Stimulated activated naive CD4-positive, alpha-beta T cell (primary cell): ENCODE measurements at places on chromosomes 13 and 19.

- DNase-seq: no peak
Measured at GRCh38 chr13:83825676-83826075, 56.6 kb downstream of the SLITRK1 start.

- no peak for DNase-seq
Measured at GRCh38 chr13:52838433-52839107, 9.9 kb downstream of the PCDH8 start.

DNA sequence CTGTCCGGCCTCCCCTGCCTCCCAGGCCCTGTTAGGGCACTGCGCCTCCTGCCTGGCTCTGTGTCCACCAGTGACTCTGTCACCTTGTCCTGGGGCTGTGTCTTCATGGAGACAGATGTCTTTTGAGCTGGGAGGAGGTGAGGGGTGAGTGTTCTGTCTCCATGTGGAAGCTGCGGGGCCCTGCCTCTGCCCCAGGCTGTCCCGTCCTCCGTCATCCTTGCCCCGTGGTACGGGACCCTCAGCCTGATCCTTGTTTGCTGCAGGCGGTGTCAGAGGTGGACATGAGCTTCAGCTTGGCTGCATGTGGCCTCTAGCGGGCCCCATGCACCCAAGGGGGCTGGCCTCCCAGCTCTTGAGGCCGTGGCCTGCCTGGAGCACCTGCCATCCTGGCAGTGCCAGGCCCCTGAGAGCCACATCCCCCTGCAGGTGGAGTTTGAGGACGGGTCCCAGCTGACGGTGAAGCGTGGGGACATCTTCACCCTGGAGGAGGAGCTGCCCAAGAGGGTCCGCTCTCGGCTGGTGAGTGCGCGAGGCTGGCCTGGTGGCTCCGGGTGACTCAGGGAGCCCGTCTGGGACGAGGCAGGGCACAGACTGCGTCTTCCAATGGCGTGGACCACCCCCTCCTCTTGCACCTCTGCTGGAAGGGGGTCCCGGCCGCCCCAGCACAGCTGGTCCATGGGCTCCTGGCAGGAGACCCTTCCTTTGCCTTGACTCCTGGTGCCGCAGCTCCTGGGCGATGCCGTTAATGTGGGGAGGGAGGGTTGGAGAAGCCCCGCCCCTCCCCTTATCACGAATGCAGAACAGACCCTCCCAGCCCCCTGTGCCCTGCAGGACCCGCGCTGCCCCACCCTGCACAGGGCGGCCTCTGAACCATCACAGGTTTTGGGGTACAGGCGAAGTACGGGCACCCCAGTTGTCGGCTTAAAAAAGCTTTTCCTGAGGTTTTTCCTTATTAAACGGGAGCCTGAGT, 181.3 kb downstream of the KDM4B start:
- no peak for DNase-seq

DNA sequence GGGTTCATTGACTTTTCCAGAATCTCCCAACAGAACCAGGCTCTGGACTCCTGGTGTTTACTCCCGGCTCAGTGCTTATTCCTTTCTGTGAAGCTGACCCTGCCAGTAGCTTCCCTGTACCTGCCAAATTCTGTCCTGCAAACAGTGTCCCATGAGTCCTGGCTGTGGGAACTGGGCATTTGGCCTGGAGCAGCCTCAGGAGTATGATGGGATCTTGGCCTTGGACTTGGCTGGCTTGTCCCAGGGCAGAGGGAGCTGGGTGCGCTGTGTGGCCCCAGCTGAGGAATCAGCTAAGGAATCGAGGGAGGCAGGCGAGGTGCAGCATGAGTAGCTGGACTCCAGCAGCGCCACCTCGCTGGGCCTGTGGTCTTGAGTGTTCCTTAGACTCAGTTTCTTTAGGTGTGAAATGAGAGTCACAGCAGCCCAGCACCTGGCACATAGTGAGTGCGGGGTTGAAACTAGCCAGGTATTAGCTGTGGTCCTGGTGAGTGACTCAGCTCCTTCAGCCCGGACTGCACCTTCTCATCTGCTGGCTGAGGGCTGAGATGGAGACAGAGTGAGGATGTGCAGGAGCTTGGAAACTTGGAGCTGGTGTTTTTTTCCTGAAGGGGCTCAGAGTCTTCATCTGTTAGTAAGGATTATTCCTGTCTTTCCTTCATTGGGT, 10.4 kb downstream of the CLASRP start:
- no peak for DNase-seq

- DNase-seq: no peak
Measured at GRCh38 chr13:27229642-27230041, 21.7 kb upstream of the RPL21 start.
